ENCODE measurements at places on chromosomes 1 and 21.

- DNase-seq = no peak
Measured at GRCh38 chr1:18300376-18300775, 180.4 kb upstream of the KLHDC7A start.

- no peak for DNase-seq
Measured at GRCh38 chr1:98323388-98323787, 338.1 kb upstream of the SNX7 start.

- DNase-seq = no peak
Measured at GRCh38 chr1:208047476-208047934, 136.6 kb upstream of the CD34 start.

GRCh38 chr1:200895443-200895789, 716 bp downstream of the INAVA start:
- no peak for DNase-seq

DNA sequence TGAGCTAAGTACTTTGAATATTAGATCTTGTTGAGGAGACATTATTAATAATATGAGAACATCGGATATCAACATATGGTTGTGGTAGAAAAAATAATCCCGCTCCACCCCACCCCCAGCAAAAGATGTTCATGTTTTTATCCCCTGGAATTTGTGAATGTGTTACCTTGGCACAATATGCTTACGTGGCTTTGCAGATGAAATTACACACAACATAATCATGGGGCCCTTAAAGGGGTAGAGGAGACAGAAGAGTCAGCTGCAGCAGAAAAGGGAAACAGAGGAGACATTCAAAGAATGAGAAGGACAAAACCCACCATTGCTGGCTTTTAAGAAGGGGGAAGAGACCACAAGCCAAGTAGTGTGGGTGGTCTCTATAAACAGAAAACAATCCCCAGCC, 104.1 kb downstream of the SEC16B start:
- DNase-seq = no peak

DNA sequence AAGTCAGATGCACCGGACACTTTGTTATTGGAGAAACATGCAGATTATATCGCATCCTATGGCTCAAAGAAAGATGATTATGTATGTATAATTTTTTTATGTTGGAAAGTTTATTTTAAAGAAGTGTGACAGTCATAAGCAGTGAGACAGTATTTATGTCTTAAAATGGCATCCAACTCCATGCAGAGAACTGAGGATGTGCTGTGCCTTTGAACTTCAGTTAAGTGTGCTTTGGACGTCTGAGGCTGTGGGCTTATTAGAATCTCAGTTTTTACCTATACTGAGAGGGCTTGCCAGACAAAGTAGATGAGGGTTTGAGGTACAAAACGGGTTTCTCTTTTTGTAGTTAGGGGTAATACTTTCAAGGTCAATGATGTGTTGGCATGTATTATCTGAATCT, 1.5 kb downstream of the RABGGTB start:
- DNase-seq = no peak

DNA sequence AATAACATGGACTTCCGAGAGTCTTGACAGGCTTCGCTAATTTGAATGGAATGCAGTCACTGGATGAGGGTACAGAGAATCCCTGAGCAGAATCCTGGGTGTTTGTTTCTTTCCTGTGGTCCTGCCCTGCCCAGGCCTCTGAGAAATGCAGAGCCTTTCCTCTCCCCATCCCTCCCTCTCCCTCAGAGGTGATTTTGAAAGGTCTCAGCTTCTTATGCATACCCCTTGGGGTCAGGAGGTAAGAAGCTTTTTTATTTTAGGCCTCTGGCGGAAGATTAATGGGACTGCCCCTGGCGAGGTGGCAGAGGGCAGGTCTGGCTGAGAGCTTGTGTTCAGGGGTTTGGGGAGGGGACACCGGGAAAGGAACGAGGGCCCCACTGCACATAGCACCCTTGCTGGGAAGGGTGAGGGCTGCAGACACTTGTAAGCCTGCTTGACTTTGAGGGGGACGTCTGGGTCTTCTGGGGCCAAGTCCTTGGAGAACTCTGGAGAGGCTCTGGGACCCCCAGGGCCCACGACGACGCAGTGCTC, 116.5 kb upstream of the SLC45A1 start:
- no peak for DNase-seq

GRCh38 chr1:185559684-185560331, 174.4 kb upstream of the HMCN1 start:
- DNase-seq = peak; percentile 31

DNA sequence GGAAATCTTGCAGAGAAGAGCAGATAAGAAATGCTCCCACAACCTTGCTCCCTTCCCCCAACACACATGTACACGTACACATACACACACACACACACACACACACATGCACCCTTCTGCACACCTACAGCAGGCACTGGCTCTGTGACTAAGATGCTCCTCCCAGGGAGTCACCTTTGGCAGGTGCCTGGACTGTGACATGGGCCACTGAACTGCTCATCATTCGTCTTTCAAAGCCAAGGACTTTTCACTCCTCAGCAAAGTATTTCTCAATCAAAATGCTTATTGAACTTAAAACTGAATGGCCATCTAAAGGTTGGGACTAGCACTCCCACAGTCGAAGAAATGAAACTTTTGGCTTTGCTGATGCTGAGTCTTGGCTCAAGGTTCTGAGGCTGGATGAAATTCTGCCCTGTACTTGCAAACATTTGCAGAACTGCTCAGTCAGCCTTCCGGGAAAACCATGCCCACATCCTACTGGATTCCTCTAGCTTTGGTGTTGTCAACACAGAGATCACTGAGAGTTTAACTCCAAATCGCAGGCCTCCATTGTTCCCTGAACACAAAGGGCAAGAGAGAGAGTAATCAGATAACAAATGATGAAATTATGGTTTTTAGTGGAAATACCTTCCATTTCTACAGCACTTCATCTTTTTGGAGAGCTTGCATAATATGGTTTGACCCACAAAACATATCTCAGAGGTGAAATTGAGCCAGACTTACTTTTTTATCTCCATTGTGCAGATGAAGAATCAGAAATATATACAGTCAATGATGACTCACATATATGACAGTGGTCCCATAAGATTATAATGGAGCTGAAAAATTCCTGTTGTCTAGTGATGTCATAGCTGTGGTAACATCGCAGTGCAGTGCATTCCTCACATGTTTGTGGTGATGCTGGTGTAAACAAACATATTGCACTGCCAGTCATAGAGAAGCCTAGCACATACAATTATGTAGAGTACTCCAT, 72.4 kb upstream of the BCAR3 start:
- DNase-seq = no peak

DNA sequence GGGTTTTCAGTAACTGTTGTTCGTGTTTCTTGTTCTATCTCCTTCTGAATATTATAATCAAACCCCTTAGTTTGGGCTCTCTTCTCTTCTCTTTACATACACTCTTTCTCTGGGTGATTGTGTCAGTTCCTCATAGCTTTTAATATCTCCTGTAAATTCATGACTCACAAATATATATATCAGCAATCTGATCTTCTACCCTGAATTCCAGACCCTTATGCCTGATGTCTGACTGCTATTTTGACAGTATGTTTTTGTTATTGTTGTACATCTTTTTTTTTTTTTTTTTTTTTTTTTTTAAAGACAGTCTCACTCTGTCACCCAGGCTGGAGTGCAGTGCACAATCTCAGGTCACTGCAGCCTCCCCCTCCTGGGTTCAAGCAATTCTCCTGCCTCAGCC, 70.8 kb upstream of the MPC2 start:
- no peak for DNase-seq

DNA sequence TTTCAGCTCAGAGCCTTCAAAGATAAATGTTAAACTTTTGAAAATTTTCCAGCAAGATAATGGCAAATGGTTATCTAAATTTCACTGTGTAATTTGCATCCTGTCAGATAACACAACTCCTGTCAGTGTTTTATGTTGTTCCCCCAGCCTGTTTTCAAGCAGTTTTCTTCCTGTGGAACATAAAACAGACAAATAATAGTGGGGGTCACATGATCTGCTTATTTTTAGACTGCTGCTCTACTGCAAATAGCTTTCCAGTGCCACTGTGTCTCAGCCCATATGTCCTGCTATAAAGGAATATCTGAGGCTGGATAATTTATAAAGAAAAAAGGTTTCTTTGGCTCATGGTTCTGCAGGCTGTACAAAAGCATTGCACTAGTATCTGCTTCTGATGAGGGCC, 32.2 kb downstream of the FMO3 start:
- no peak for DNase-seq

DNA sequence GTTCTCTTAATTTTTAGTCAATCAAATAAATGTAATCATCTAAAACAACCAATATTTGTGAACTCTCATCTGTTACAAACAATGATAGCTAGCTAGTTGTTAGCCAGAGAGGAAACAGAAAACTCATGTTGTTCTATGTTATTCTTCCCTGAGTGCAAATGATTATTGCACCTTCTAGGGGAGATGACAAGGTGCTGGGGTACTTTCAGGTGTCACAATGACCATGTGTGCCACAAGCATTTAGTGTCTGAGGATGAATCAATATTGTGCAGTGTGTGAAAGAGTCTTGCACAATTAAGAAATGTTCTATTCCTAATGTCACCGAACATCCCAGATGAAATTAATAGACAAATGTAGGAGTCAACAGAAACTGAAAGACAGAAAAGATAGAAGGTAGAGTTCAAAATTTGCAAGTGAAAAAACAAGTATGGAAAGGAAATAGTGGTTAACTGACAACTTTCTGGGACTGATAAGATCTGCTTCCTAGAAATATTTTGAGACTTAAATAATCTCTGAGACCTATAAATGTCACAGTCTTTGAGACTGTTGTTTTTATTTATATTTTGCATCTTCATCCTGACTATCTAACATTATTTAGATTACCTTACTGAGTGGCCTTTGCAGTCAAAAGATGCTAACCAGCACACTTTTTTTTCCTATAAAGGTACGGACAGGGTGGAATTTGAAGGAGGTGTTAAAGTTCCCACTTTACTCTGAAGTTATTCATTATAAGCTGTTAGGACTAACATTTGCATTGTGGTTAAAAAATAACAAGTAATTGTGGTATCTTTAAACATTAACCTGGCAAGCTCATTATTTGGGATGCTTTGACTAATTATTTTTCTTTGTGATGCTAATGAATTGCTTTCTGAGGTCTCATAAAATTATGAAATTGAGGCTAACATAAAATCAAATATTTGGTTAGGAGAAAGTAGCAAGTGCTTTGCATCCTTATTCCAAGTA, 21.6 kb upstream of the DPYD start:
- no peak for DNase-seq

- no peak for DNase-seq
Measured at GRCh38 chr1:179817789-179818188, 59.8 kb downstream of the TOR1AIP2 start.

GRCh38 chr1:8462371-8462892, 144.5 kb downstream of the SLC45A1 start:
- no peak for DNase-seq

DNA sequence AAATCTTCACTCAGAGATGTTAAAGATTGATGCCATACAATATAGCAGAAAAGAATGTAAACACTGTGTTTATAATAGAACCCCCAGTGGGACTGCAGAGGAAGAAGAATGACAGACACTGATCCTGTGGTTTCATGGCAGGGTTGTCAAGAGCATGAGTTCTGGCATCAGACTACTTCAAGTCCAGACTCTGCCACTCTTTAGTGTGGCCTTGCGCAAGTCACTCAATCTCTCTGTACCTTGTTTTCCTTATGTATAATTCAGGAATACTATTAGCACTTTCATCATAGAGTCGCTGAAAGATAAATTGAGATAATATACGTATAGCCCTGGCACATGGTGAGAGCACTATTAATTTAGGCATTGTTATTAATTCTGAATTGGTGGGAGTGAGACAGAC, 38.5 kb upstream of the BCL9 start:
- no peak for DNase-seq

DNA sequence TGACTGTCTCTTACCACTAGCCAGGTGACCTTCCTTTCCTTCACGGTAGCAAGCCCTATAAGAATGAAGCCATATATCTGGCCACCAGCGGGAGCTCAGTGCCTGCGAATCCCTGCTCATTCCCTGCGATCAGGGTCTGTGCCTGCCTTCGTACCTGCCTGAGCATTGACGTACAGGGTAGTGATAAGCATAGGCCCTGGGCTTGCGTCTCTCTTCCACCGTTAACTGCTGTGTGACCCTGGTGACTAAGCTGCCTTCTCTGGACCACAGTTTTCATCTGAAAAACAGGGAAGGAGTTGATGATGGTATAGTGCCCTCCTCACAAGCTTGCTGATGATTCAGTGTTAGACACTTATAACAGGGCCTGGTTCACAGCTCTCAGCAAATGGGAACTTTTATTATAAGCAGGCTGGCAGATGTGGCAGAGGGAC, 4.1 kb downstream of the ZC3H12A start:
- peak; percentile 74 for DNase-seq

- DNase-seq = no peak
Measured at GRCh38 chr1:25568834-25569596, 25.6 kb downstream of the LDLRAP1 start.

GRCh38 chr21:36902793-36903192, 63.7 kb downstream of the HLCS start:
- DNase-seq = no peak

- DNase-seq = peak; percentile 90
Measured at GRCh38 chr1:145927063-145927886, at the start of gene RBM8A. TSS of gene RBM8A (minus strand) at chr1:145927484. CDS start at chr1:145927426, 58 bp downstream.

- no peak for DNase-seq
Measured at GRCh38 chr1:22434717-22435116, 16.9 kb upstream of the ZBTB40 start.

- DNase-seq = no peak
Measured at GRCh38 chr1:172308577-172308976, 111.9 kb upstream of the C1orf105 start.

- no peak for DNase-seq
Measured at GRCh38 chr1:184789884-184790283, 35.2 kb upstream of the EDEM3 start.
